SK-N-SH treated with all-trans-retinoic acid at 6 μM for 48 hours (cell line): ENCODE measurements at places on chromosomes 1 and 21.

- ATAC-seq: no peak
These were observed 103.0 kb downstream of the KIAA0319L start for GRCh38 chr1:35454176-35454575.

DNA sequence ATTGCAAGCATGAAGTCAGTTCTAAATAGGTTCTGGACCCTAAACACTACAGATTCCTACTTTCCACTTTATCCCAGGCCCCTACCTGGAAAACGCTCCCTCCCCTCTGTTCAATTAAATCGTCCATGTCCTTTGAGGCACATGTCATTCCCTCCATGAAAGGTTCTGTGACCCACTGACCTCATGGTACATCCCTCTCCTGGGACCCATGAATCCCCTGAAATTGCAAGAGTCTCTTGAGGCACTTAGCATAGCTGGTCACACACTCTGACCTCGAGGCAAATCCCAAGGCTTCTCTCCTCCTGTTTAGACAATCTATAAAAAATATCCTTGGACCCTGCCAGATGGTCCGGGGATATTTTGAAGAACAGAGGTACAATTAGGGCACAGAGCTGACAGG, 34.3 kb upstream of the KRTAP19-8 start:
- ATAC-seq: no peak

- ATAC-seq: no peak
These were observed 84.5 kb upstream of the ST6GALNAC5 start for GRCh38 chr1:76782809-76783208.

DNA sequence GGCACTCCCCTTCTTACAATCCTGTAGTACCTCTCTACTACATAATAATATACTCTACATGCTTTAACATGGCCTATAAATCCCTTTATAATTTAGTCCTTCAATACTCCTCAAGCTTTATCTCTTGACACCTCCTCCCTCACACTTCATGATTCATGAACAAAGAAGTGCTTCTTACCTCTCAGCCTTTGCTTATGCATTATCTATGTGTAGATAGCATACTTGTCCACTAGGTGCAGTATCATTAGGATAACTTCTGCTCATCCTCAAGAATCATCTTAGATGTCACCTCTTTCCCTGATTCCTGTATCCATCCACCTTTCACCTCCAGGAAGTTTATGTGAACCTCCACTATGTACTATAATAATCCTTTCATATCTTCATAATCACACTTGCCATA, 74.4 kb downstream of the COL24A1 start:
- ATAC-seq: peak; percentile 62

GRCh38 chr1:185998391-185998790, 264.2 kb downstream of the HMCN1 start:
- peak; percentile 45; the same call in 1 of the 3 replicates for ATAC-seq

GRCh38 chr1:237737448-237737847, 153.3 kb downstream of the ZP4 start:
- ATAC-seq: no peak

DNA sequence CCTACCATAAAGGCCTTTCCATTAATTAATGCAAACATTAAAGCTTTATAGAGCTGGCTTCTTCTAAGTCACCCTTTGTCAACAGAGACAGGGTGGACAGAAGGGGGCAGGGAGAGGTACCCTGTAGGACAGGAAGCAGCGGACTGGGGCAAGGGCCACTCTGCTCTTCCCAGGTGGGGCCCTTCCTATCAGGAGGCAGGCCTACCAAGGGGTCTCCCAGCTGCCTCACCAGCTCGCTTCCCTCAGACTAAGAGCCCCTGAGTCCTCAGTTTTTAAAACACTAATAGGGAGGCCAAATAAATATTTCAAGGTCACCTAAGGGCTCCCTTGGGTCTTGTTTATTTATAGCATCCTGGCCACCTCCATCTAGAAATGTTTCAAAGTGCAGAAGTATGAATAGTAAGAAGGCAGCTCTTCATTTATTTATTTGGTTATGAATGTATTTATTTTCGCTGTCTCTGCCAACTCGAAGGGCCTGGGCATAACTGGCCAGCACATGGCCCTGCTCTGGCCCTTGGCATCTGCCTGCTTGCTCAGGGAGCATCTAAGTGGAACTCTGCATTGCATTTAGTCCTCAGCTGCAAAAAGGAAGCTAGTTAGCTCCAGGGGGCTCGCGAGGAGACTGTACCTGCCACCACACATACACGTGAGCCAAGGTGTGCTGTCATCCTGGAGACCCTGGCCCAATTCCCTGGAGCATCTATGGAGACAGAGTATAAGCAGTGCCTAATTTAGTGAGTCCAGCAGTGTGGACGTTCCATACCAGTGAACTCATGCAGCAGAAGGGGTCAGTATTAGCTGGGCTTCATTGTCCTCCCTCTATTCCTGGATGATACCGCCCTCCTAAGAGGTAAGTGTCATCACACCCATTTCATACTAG, 395.1 kb upstream of the VAMP3 start:
- ATAC-seq: no peak

- ATAC-seq: peak; percentile 35; the same call in 2 of the 3 replicates
These were observed 646.3 kb downstream of the KIF26B start for GRCh38 chr1:245800901-245801605.

GRCh38 chr1:86699186-86699585, 5.2 kb upstream of the SH3GLB1 start:
- ATAC-seq: no peak

GRCh38 chr1:240138867-240139266, 47.2 kb downstream of the FMN2 start:
- no peak for ATAC-seq

DNA sequence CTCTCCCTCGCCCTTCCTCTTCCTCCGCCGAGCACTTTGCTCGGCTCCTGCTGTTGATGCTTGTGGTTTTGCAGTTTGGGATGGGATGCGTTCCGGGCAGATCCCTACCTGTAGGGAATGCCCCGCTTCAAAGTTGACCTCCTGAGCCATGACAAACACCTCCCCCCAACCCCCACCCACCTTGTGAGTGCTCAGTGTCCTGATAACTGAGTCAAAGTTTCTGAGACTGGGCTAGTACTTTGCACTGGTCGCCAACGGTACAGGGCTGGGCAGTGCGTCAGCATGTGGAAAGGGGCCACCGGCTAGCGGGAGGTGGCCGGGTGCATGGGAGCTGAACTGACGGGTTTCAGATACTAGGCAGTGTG, 771 bp downstream of the RABGAP1L start:
- ATAC-seq: peak; percentile 33

- peak; percentile 89 for ATAC-seq
These were observed 850 bp downstream of the SESN2 start for GRCh38 chr1:28259934-28260802.

- peak; percentile 45 for ATAC-seq
These were observed 45.0 kb upstream of the ADARB1 start for GRCh38 chr21:45029298-45029947.

DNA sequence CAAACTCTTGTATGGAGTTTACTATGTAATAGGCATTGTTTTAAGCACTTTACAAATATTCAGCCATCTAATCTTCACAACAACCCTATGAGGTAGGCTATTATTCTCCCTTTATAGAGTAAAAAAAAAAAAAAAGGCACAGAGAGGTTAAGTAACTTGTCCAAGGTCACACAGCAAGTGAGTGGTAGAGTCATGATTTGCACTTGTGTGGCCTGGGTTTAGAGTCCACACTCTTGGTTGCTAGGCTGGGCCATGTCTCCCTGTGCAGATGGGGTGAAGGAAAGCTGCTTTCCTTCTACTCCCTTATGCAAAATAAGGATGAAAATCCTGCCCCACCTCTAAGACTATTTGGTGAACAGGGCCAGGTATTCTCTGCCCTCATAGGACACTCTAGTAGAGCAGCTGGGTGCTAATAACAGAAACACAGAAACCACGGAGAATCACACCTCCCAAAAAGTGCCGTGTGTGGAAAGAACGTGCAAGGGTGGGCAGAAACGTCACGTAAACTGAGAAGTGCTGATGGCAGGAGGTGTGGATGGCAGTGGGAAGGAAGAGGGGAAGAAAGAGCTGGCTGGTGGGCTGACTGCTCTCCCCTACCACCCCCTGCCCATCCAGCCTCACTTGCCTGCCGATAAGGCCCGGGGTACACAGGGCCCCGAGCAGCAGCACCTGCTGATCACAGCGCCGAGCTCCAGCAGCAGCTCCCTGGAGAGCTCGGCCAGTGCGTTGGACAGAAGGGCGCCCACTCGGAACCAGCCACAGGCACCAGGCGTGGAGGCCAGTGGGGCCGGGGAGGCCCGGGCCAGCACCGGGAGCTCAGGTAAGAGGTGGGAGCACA, 28.3 kb upstream of the VPS13D start:
- ATAC-seq: no peak

DNA sequence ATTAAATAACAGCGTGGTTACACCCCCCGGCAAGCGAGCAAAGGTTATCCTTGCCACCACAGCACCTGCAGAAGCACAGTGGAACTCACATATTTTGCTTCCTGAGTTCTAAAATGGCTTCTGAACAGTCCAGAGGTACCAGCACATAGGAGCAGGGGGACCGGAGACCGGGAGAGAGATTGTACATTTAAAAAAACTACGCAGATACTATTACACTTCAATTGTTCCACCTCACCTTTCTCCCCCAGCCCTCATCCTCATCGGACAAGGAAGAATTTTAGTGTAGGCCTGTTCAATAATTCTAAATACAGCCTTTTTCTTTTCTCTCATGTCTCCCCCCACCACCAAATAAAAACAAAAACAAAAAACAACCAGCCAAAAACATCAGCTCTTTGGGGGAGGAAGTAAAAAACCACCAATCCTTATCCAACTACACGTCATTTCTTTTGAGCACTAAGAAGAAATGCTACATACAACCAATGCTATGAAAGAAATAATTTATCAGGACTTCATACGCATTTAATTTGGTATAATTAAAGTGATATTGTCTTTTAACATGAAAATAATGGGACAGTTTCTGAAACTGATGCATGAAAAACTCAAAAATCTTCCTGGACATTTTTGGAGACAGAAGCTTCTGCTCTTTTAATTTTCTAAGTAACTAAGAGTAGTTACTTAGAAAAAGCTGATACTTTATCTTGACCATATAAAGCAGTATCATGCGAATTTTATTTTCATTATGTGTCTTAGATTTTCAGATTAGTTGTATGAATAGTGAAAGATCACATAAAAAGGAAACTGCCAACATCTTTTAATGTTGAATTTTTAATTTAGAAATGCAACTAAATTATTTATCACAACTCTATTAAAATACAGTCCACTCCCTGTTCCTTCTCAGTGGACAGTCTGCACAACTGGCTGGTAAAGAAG, 9.1 kb downstream of the CDKN2C start:
- ATAC-seq: peak; percentile 35

GRCh38 chr1:67818725-67819301, 14.5 kb downstream of the GNG12 start:
- peak; percentile 27; the same call in 1 of the 3 replicates for ATAC-seq

GRCh38 chr1:31744165-31744888, 19.8 kb downstream of the ADGRB2 start:
- no peak for ATAC-seq

DNA sequence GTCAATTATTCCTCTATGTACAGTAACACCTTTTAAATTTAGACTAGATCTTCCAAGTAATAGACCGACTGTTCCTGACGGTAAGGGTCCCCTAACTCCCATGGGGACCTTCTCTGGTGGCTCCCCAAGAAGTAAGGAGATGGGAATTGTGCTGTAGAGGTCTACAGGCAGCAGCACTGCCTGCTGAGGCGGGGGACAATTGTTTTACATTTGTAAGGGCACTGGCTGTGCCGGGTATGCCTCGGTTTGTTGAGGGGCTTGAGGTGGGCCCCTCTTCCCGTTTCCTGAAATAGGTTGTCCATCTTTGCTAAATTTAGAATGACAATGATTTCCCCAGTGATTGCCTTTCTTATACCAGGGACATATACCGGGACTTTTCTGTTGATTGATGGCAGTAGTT, 13.1 kb upstream of the L1TD1 start:
- ATAC-seq: no peak

DNA sequence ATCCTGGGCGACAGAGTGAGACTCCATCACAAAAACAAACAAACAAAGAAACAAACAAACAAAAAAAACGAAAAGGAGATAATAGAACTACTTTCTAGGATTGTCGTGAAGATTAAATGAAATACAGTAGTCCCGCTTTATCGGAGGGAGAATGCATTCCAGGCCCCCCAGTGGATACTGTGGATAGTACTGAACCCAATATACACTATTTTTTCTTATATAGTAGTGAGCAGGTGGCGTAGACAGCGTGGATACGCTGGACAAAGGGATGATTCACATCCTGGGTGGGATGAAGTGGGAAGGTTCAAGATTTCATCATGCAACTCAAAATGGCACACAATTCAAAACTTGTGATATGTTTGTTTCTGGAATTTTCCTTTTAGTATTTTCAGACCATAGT, 8.0 kb downstream of the SLC35F3 start:
- ATAC-seq: no peak

GRCh38 chr21:36099000-36099399, 29.2 kb downstream of the CBR1 start:
- ATAC-seq: no peak
